GF-D8 (cell line): ENCODE measurements at places on chromosomes 6 and 20.

- DNase-seq = no peak
Measured at GRCh38 chr20:46282669-46283068, 25.6 kb downstream of the CDH22 start.

- no peak for DNase-seq
Measured at GRCh38 chr6:160972111-160972510, 19.5 kb upstream of the MAP3K4 start.

DNA sequence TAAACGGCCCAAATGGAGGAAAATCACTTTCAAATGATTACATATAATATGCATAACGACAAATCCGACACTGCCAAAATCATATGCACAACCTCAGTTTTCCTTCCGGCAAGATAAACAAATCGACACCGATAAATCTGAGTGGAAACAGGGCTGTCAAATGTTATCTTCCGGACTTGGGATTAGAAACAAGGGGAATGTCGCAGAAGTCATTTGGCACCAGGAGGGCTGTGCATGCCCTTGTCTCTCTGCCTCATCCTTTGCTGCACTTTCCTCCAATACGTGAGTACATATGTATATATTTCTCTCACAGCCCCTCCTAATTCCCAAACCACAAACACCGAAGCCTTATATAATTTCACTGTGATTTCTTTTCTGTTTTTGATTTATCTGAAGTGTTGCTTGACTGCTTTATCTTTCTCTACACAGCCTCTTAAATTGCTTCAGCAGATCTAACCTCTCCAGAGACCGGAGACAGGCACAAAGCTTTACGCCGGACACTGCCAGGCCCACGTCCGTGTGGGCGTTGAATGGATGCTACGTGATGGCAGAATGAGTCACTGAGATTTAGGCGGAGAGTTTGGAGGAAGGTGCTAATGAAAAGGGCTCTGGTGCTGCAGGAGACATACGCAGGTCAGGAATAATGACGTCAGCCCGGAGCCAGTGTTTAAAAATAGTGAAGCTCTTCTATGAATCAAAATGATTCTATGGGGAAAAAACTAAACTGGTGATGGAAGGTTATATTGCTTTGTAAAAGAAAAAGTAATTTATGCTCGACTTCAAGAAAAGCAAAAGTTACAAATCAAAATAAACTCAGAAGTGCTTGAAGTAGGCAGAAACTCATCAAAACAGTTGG is 21.0 kb upstream of the PRELID3B start:
- DNase-seq = no peak

- no peak for DNase-seq
Measured at GRCh38 chr20:62611819-62612218, 30.5 kb upstream of the SLCO4A1 start.

DNA sequence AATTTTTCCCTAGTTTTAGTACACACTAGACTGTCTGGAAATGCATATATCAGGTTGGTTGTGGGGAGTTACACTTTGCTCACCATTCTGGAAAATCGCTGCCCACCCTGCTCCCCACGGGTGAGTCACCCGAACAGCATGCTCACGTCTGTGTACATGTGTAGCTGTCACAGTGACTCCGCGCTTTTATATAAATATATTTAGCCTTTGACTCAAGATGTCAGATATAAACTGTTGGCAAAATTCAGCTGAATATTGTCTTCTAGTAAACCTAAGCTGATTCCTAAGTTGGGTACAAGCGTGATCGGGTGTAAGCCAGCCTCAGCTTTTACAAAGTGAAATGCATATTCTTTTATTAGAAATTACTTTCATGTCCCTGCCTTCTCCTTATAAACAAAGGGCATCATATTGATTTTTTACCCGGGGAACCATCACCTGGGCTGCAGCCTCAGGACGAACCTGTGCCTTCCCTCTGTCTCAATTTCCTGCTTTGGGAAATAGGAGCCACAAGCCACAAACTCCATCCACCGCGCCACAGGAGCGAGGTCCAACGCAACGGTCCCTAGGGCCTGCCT is 4.3 kb downstream of the SDCBP2 start:
- no peak for DNase-seq

- DNase-seq = no peak
Measured at GRCh38 chr6:156310701-156311100, 466.5 kb upstream of the ARID1B start.

- DNase-seq = no peak
Measured at GRCh38 chr6:107125771-107126170, 10.5 kb upstream of the BEND3 start.

GRCh38 chr6:46736906-46737305 is 1.7 kb upstream of the PLA2G7 start:
- DNase-seq = no peak

DNA sequence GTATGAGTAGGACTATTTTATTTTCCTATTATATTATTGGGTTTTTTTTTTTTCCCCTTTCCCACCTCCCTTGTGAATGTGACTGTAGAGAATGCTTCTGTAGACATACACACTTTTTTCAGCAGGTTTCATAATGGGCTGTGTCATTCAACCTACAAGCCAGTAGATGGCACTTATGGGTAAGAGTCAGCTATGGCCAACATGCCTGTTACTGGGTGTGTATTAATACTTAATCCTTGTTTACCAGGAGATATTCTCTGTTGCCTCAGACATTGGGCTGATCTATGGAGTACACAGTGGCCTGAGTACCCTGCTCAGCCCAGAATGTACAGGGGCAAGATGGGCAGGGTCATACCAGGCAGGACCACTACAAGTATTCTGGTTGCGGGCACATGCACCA is 382.5 kb downstream of the EPHA7 start:
- no peak for DNase-seq

DNA sequence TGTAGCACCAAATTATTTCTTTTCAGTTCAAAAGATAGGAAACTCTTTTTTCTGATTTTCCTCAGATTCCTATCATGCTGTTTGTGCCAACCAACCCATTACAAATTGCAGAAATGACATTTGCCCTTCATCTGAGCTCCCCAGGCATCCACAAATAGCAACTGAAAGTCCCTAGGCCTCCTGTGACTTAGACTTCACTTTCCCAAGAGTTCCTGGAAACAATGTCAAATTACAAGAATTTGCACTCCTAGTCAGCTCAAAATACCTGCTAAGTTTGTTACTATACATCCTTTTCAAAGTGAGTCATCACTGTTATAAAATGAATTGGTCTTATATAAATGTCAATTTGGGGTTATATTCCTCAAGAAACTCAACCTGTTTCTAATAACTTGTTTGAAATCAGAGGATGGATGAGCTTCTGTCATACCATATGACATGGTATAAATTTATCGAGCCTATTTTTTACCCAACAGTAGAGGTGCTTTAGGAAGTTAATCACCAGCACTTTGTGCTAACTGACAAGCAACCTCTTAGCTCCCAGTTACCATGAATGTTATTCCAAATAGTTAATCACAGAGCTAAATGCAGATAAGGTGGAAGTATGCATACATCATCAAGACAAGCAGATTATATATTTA is 256.5 kb downstream of the HACE1 start:
- no peak for DNase-seq

- DNase-seq = no peak
Measured at GRCh38 chr6:120826253-120826652, 508.0 kb downstream of the TBC1D32 start.

DNA sequence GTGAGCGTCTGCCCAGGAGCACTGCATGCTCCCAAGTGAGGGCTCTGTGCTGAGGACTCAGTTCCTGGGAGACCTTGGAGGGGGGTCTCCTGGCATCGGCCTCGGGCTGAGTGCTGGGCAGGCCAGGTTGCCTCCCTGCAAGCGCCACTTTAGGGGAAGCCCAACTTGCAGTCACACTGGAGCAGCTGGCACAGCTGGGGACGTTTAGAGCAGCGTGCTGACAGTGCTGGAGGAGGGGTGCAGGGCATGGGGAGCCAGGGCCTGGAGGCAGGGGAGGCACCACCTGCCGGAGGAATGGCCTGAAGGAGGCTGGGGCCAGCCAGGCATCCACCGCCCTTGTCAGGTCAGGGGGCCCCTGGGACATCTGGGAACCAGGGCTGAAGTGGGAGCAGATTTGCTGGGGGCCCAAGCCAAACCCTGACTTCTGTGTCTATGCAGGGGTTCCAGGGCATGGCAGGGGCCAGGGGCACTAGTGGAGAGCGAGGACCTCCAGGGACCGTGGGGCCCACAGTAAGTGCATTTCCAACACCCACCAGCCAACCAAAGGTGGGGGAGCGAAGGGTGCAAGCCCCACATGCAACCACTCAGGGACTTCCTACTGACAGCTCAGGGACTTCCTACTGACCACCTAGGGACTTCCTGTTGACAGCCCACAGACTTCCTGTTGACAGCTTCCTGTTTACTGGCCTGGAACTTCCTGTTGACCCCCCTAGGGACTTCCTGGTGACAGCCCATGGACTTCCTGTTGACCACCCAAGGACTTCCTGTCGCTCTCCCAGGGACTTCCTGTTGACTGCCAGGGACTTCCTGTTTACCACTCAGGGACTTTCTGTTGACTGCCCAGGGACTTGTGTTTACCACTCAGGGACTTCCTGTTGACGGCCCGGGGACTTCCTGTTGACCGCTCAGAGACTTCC is 33.6 kb downstream of the COL20A1 start:
- no peak for DNase-seq

GRCh38 chr6:34484899-34485298 is 19.0 kb downstream of the PACSIN1 start:
- no peak for DNase-seq

DNA sequence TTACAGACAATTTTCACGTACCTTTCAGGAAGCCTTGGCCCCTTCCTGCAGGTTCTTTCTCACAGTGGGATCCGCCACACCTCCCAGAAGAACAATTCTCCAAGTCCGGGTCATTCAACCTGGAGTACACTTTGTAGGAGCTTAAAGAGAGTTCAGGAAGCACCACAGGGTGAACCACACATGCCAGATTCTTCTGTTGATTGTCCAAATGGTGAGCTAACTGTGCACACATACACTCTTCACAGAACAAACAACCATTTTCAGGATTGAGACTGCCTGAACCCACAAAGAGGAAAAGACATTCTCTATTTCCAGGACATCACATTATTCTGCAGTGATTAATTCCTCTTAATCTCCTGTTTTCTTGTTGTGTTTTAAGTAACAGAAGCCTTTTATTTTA is 51.0 kb downstream of the SCGN start:
- DNase-seq = no peak

DNA sequence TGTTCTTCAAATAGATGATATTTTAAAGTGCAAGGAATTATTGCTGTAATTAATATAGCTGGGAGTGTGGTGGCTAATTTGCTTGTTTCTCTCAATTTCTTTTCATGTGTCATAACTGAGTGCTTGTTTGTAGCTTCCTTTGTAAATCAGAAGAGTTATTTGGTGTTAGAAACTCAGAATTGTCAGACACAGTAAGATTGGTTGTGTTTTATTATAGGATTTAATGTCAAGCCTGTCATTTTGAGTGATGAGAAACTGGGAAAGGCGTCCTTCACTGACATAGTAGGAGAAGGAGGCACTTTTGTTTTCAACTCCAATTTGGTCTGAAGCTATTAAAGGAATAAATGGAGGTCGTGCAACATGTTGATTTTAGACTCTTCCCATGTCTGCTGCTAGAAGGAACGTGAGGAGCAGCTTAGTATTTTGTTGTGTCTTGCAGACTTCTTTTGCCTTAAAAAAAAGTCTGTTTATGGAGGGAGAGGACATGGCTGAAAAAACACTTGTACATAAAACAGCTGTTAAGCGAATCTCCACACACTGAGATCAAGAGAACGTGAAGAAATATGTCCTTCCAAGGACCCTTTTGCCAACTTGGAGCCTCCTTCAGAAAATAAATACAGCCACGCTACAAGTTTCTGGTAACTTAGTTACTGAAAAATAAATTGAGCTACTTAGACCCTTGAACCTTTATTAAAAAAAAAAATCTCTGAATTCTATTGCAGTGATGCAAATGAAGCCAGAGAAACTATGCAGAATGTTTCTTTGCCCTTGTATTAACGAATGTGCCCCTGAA is 59.5 kb downstream of the BMP6 start:
- DNase-seq = no peak

GRCh38 chr6:146968041-146968760 is 236.0 kb upstream of the STXBP5 start:
- no peak for DNase-seq

DNA sequence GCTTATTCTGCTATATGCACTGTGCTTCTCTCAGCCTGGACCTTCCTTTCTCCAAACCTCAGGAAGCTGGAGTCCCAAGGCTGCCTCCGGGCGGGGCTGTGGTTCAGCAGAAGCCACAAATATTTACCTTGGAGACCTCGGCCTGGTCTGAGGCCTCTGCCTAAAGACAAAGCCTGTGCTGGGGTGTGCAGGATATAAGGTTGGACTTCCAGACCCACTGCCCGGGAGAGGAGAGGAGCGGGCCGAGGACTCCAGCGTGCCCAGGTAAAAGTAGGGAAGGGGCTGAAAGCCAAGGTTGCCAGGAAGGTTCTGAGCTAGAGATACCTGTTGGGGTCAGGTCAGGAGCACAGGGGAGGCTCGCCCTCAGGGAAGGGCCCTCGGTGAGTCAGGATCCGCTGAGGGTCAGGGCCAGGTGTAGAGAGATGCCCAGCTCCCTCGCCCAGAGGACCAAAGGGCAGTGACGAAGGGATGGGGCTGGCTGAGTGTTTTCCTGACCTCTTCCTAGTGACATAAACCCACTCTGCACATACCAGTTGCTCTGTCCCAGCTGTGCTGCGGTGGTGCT is at the start of gene BPIFB1:
Gene BPIFB1, plus strand, starts transcription at position 224 of the 565 bp plus-strand sequence. CDS start 2,860 bp downstream, outside the sequence.
- DNase-seq = no peak

GRCh38 chr6:53712078-53712477 is 46.5 kb upstream of the KLHL31 start:
- DNase-seq = no peak

GRCh38 chr6:3856576-3856975 is 7.4 kb downstream of the FAM50B start:
- DNase-seq = no peak

DNA sequence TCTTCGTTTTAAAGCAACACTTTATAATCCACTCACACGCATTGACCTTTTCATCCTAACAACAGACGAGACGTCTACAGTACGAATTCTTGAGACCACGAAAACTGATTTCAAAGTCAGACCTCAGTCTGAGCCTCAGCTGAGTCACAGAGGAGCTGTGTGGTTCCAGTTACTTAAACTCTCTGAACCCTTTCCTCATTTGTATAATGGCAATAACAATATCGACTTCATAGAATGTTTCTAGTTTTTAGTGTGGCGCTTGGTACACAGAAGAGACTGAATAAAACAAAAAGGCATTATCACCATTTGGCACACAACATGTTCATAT is 236.9 kb downstream of the ATXN1 start:
- no peak for DNase-seq

DNA sequence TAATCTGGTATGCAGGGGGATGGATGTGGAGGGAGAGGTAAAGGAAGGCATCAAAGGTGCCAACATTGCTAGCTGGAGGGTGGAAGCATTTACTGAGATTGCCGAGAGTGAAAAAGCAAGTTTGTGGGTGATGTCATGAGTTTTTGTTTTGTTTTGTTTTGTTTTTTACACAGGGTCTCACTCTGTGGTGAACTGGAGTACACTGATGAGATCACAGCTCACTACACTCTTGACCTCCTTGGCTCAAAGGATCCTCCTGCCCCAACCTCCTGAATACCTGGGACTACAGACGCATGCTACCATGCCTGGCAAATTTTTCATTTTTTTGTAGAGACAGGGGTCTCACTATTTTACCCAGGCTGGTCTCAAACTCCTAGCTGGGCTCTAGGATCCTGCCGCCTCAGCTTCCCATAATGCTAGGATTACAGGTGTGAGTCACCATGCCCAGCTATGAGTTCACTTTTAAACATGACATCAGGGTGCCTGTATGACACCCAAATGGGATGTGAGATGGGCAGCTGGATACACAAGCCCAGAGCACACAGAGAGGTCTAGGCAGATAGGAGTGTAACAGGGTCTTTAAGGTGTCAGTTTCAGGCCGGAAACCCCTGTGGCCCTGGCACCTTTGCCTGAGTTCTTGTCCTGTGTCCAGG is 35.1 kb upstream of the HMGA1 start:
- no peak for DNase-seq
